NCI-H1092 (cell line): ENCODE measurements at places on chromosomes 5 and 9.

DNA sequence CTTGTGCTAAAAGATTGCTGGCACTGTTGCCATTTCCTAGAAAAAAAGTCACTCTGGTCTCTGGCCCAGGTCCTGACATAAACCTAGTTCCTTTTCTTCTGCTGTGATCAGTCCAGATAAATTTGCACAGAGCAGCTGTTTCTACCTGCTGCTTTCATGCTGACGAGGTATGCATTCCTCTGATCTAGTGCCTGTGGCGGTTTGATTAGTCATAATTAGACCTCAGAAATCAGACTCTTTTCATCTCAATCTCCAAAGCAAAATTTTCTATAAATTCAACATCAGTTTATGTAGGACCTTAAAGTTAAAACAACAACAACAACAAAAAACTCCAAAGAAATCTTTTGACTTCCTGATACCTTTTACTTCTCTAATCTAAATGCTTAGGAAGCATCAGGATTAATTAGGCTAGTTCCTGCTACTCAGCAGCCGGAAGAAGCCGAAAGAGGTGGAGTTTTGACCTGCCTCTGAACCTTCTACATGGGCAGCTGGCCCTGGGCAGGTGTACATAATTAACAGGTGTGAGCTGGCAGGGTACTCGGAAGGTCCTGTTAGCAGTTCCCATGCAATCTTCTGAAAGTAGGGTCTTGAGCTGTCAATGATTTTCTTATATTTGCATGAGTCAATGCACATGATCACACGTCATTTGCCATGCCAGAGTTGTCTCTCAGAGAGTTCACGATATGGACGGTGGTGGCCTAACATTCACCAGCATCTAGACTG is 83.3 kb upstream of the CCDC112 start:
- DNase-seq: no peak

GRCh38 chr9:114449236-114449635 is 56.0 kb downstream of the WHRN start:
- peak; percentile 75 for DNase-seq

DNA sequence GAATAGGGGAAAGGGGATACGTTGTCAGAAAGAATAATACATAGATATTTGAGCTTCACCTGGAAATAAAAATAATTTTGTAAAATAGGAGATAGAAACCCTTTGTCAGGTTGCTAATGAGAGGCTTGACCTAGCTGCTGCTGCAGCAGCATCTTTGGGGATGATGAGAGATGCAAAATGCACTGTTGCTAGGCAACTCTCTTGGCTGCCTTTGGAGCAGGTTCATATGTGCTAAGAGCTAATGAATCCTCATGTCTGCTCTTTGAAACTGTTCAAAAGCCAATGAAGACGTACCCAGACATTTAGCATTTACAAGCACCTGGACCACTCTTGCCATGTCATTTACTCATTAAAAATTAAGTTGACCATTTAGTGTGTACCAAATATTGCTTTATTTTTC is 121.7 kb downstream of the FOCAD start:
- DNase-seq: peak; percentile 6

DNA sequence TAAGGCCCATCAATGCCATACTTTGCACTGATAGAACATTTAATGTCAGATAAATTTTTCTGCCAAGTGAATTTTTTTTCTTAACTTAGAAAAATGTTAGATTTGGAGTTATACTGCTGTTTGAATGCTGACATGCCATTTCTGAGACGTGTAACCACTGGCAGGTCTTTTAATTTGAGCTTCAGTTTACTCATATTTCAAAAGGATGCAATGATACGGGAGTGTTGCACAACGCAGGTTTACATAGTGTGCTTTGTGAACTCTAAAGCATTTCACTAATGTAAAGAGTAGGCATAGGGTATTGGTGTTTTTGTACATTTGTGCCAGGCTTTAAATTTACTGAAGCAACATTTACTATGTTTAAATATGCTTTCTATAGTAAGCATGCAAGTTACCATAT is 4.2 kb downstream of the ZBTB43 start:
- DNase-seq: no peak

DNA sequence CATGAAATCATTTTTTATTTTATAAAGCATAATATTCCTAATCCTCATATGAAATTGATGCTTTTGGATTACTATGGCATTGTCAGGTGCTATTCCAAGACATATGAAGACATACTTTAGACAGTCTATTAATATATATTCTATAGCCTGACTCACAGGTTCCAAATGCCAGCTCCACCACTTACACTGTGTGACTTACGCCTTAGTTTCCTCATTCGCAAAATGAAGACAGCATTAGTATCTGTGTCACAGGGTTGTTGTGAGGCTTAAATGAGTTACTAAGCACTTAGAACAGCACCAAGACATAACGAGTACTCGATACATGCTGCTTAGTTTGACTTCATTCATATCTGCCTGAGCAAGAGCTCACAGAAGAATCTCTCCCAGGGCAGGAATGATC is 132.2 kb upstream of the PTGER4 start:
- DNase-seq: no peak

- no peak for DNase-seq
These were observed 181.4 kb upstream of the TBCA start for GRCh38 chr5:77957516-77957915.

- peak; percentile 41 for DNase-seq
These were observed 83.6 kb upstream of the TNFSF8 start for GRCh38 chr9:115013998-115014397.

DNA sequence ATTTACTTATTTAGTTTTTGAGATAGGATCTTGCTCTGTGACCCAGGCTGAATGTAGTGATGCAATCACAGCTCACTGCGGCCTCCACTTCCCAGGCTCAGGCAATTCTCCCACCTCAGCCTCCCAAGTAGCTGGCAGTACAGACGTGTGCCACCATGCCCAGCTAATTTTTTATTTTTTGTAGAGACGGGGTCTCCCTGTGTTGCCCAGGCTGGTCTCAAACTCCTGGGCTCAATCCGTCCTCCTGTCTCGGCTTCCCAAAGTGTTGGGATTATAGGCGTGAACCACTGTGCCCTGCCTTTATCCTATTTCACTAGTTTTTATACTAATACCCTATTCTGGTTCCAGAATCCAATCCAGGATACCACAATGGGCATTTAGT is 6.8 kb downstream of the RPS14 start:
- DNase-seq: no peak

- no peak for DNase-seq
These were observed 40.3 kb upstream of the NAA35 start for GRCh38 chr9:85900504-85901201.

DNA sequence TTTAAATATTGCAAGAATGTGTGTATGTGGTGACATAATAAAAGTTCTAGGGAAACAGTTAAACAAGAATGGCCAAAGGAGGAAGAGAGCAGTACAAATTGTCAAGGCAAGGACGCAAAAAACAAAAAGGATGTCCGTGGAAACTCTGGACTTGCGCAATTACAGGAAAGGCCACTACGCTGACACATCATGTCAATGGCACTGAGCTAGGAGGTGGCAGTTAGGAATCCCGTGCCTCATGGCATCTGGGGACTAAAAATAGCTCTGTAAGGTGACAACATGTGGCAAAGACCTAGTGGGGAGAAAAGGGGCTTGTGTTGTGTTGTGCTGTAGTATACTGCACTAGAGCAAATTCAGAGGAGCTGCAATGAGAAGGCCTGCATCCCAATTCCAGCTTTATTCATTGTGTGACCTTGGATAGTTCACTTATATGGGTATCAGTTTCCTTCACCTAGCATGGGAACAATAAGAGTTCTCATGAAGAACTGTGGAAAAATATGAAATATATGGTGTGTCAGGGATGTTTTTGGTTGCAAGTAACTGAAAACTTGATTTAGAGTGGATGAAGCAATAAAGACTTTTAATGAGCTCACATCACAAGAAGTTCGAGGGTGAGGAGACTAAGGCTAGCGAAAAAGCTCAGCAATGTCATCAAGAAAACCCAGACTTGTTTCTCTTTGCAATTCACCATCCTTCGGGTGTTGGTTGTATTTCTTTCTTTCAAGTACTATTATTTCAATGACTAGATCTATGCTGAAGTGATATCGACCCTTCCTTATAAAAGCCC is 124.1 kb upstream of the STC2 start:
- DNase-seq: no peak

DNA sequence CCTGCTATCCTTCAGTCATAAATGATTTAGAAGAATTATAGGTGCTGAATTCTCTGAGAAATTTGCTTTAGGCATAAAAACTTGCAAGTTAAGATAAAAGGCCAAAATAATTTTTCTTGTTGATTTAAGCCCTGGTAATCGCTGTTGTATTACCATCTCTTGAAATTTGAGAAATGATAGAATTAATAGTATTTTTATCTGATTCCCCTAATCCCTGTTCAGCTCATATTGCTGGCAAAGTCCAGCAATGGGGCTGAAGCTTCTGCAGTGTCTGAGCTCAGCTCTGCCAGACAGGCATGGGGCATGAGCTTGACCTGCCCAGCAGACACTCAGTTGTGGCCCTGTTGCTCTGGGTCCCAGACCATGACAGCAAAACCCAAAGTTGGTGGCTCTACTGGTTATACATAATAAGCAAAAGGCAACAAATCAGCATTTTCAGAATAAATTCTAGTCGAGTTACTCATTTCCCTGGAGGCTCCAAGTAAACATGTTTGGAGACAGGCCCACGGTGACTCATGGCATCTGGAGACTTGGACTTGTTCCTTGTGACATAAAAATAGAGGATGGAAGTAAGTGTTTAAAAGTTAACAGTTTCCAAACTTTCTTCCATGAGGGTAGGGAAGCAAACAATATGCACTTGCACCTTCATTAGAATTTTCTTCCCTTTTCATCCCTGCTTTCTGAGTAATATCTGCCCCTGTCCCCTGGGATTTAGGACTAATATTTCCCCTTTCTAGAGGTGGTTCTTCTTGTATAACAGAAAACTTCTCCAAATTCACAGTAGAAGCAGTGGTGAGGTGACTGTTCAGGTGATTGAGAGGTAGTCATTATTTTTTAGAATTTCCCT is 60.2 kb upstream of the SLC2A8 start:
- no peak for DNase-seq

DNA sequence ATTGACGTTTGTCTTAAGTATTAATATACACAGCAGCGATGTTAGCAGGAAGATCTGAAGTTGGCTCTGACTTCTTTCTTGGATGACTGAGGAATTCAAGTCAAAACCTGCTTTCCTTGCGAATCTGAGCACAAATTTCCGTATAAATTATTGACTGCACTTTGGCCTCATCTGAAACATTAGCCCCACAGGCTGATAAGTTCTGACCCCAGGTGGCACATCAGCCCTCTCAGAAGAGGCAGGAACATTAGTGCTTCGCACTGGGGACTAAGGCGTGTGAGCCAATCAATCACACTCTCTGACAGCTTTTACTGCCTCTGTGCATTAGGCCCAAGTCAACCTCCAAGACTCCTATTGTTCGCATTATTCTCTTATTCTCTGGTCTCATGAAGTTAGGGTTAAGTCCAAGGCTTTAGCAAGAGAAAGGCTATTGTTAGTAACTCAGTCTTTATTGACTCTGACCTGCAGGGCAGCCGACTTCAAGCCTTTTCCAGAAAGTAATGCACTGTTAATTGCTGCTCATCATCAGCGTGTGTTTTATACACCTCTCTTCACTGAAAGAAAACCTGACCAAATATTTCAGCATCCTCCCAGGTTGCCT is 84.2 kb downstream of the ZNF608 start:
- no peak for DNase-seq

- DNase-seq: no peak
These were observed 273.9 kb downstream of the ARHGEF28 start for GRCh38 chr5:73899916-73900315.

- DNase-seq: no peak
These were observed 1.1 kb downstream of the CRB2 start for GRCh38 chr9:123356851-123357742.

DNA sequence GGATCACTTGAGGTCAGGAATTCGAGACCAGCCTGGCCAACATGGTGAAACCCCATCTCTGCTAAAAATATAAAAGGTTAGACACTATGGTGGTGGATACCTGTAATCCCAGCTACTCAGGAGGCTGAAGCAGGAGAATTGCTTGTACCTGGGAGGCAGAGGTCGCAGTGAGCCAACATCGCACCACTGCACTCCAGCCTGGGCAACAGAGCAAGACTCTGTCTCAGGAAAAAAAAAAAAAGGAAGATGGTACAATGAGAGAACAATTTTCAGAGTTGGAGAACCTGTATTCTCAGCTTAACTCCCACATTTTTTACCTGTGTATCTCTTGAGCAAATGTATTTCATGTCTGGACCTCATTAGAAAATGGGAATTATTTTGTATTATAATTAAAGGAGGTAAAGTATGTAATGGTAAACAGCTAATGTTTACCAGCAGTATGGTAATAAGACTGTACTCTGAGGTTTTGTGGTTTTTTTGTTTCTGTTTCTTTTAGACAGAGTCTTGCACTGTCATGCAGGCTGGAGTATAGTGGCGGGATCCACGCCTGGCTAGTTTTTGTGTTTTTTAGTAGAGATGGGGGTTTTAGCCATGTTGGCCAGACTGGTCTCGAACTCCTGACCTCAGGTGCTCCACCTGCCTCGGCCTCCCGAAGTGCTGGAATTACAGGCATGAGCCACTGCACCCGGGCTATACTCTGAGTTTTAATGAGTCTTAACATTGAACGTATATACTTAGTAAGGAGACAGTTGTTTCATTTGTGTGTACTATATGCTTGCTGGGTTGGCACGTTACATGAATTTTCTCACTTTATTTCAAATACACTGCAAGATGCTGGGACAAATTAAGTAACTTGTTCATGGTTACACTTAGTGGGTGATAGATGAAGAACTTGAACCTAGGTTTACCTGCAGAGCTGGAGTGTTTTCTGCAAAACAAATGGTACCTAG is 16.2 kb downstream of the UHRF2 start:
- DNase-seq: no peak

DNA sequence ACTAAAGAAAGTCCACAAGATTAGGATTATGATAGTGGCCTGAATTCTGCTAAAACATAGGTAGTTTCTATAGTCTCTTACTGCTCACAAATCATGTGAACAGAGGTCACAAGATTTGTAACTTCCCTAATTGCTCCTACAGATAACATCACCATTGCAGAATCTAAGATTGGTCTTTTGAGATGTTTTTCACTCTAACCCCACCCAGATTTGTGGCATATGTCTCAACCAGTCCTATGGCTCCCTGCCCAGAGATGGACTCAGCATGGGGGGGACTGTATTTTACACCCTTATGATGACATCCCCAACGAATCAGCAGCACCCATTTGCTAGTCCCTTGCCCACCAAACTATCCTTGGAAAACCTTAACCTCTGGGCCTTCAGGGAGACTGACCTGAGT is 1046.2 kb downstream of the CDH12 start:
- no peak for DNase-seq
